Endodermal cell (in vitro differentiated cells): ENCODE measurements at places on chromosomes 2 and 18. TPM values are rescaled to one million over a fixed set of nuclear protein-coding genes. Genes with fewer than 3 reads are reported as not detected.
A peak's percentile ranks its signal among the peaks of the same experiment; 100 is the strongest.

- DNase-seq = no peak
These were observed 322.2 kb downstream of the IRS1 start for GRCh38 chr2:226477221-226478108.

DNA sequence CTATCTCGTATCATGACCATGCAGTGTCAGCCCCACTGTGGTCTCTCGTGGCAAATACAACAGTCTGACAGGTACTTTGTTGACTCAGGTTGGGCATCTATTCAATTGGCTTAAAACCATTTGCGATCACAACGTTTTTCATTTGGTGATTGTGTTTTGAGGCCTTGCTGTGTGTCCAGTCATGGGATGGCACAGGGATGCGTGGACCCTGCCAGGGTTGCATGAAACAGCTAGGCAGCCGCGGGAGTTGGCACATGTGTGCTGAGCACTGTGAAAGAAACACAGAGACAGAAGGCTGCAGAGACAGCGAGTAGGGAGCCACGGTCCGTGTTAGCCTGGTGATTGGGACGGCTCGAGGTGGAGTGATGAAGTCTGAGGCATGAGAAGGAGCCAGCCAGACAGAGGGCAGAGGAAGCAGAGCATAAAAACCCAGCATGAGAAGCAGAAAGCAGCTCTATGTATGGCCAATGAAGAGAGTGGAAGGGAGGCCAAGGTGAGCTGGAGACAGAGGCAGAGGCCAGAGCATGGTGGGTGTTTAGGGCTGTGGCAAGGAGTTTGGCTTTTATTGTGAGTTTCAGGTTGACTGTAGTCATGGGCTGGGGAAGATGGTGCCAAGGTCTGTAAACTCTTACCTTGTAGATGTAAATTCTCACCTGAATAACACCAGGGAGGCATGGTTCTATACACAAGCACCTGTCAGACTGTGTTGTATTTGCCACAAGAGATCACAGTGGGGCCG lies 31.8 kb upstream of the IL1R1 start:
- DNase-seq = no peak

GRCh38 chr2:178088774-178089270 lies 16.2 kb upstream of the PDE11A start:
- DNase-seq = no peak

- DNase-seq = peak; percentile 63
These were observed 176.1 kb upstream of the DLGAP1 start for GRCh38 chr18:4631239-4631638.

GRCh38 chr2:242032780-242033656 lies 163.5 kb downstream of the RTP5 start:
- peak; percentile 53 for DNase-seq

DNA sequence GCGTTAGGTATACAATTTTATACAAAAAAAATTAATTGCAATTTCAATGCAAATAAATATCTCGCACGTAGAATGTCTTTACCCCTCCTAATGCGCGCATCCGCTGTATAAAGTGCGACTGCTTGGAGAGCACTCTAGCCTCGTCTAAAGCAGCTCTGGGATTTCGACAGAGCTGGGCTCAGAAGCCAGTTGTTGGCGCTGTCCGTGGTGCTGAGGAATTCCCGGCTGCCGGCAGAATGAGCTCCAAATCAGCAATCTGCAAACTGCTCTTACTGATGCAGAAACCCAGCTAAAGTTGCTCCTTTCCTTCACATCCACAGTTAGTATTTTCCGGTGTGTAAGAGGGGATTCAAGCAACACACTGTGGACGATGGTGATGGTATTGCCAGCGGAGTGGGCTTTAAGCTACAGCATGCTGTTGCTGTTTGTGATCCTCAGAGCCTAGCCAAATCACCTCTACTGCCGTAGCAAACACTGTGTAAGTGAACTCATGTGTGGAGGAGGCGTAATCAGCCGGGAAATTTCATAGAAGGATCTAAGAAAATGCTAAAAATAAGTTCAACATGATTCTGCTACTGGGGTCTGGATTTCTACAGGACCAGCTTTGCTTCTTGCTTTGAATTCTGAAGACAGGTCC lies at the start of gene VWC2L:
Gene VWC2L, plus strand, starts transcription at position 137 of the 637 bp plus-strand sequence. CDS start 3,140 bp downstream, outside the sequence.
- peak; percentile 96 for DNase-seq

DNA sequence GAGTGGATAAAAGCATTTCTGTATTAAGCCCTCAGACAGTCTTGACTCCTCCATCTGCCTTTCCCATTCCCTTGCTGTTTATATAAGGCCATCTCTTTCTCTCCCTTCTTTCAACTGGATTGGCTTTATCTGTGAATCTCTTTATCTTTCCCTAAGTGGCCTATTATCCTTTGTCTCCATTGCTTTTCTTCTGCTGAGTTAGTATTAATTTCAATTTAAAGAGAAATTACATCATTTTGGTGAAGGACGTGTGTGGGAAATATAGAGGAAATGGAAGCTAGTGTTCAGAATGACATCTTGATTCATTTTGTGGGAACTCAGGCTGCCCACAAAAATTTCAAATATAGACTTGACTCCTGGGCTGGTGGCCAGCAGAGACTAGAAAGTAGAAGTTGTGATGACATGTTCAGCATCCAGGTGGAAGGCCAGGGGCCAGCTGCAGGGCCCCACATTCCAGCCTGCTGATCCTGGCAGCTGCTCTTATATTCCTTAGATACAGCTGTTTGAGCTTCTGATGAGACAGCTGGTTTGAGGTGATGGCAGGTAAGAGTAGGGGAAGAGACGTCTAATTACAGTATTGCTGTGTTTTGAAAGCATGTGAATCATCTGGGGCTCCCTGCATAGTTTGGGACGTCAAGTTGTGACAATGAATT lies 52.3 kb downstream of the DIS3L2 start:
- DNase-seq = no peak

Gene PRSS56
- total RNA-seq = not detected in 2 replicates

Gene RBKS
- total RNA-seq = 3.3 and 4.4 TPM in 2 replicates
